ENCODE measurements at places on chromosomes 11 and 22.

GRCh38 chr11:107683807-107684206, 28.0 kb downstream of the SLN start:
- no peak for DNase-seq

DNA sequence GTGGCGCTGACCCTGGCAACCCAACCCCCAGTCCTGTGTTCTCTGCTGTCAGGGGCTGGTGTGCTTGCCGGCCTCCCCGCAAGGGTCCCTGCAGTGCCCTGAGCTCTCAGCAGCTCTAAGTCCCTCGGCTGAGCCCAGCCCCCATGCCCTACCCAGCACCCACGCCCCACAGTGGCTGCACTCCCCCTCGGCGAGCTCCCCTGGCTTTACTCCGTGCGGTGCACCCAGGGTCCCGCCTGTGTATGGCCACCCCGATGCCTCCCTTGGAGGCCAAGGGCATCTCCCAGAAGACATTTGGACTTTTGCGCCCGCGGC, 72.5 kb upstream of the SHISAL1 start:
- DNase-seq, result no peak

DNA sequence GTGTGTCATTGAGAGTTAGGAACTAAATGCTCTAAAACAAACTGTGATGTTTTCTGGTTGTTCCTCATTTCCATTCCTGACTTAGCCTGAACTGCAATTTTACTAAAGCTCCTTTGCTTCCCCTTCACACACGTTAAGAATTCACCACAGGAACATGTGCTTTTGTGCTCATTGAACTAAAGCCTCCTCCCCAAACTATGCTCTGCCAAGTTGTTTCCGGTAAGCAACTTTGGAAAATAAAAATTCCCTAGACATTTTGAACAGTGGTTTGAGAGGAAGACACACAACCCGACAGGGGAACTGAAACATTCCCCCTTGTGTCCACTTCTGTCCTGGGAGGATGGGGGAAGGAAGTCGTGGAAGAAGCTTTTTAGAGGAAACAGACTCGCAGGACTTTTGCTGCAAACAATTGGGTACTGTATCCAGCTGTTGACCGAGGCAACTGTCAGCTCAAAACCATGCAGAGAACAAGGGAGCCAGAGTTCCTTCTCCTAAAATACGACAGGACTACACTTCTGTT, 66.9 kb downstream of the GAB2 start:
- peak; percentile 47 for DNase-seq

DNA sequence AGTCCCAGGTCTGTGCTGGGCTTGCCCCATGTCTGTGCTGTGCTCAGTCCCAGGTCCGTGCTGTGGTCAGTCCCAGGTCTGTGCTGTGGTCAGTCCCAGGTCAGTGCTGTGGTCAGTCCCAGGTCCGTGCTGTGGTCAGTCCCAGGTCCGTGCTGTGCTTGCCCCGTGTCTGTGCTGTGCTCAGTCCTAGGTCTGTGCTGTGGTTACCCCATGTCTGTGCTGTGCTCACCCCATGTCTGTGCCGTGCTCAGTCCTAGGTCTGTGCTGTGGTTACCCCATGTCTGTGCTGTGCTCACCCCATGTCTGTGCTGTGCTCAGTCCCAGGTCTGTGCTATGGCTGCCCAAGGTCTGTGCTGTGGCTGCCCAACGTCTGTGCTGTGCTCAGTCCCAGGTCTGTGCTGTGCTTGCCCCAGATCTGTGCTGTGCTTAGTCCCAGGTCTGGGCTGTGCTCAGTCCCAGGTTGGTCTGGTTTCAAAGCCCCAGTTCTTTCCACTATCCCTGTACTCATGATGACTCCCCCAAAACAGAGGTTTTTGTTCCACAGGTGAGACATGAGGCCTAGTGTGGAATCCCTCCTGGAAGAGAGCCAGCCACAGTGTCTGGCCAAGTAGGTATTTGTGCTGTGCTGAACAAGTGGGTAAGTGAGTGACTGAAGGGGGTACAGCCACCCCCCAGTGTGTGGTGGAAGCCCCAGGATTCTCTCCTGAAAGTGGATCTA, 34.8 kb downstream of the IRAG1 start:
- peak; percentile 84 for DNase-seq

DNA sequence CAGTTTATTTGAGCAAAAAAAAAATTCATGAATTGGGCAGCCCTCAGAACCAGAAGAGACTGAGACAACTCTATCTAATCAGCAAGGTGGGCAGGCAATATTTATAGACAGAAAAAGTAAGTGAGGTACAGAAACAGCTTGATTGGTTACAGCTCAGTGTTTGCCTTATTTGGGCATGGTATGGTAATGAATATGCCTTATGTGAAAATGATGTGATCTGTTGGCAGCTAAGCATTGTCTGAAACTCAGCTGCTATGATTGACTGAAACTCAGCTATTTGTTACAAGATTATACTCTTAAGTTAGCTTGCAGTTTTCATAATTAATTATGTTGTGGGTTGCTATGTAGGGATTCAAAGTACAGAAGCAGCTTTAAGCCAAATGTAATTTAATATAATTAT, 127.6 kb downstream of the CNTN5 start:
- DNase-seq, result no peak

DNA sequence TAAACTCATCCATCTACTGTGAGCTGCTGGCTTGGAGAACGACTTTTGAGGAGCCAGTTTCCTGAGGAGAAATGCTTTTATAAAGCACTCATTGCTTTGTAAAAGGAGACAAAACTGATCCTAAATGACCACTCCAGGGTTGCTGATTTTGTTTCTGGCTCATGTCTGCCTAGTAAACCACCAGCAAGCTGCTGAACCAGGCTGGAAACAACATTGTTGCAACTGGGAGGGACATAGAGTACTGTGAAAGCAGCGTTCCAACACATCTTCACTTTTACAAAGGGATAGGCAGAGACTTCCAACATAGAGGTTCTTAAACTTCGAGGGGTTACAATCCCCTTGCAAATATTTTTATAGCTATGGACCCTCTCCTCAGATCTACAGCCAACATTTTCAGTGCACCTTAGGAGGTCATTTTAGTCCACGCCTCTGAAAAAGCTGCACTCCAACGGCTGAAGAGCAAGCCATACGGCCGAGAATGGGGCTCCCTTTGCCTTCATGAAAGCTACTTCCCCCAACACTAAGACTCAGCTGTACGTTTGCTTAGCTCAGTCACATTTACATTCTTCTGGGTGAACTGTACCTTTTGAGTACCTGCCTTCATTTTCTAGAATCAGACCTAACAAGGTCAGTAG, 54.7 kb downstream of the PANX1 start:
- no peak for DNase-seq

DNA sequence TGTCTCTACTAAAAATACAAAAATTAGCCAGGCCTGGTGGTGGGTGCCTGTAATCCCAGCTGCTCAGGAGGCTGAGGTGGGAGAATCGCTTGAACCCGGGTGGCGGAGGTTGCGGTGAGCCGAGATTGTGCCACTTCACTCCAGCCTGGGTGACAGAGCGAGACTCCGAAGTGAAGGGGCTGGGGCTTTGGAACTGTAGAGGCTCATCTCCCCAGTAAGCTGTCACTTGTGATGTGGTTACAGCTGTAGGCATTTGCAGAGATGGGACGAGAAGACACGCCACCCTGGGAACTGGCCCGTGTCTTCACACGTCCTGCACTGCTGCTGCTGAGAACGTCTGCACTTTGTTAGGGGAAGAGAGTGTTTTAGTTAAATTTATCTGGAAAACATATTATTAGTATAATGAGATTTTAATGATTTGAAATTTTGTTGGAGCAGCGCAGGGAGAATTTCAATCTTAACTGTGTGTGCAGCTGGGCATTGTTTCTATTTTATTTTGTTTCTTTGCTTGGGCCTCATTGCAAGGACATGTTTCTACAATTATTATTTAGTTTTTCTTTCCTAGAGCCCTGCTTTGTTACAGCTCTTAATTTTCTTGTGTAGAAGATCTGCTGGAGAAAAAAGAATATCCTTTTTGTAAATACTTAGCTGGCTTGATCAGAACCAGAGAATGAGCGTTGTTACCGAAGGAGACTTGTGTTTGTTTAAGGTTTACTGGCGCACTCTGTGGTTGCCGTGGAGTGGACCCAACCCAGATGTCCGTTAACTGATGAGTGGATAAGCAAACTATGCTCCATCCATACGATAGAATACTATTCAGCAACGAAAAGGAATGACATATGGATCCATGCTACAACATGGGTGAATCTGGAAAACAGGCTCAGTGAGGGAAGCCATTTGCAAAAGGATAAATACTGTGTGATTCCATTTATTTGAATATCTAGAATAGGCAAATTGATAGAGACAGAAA, 18.4 kb downstream of the PARVB start:
- DNase-seq, result no peak

GRCh38 chr11:112303616-112304015, 43.0 kb upstream of the PLET1 start:
- no peak for DNase-seq

GRCh38 chr11:75063741-75064314, 32.8 kb downstream of the OR2AT4 start:
- DNase-seq, result peak; percentile 59

- DNase-seq, result no peak
Observed at GRCh38 chr11:9656864-9657263, 7.0 kb upstream of the SWAP70 start.

DNA sequence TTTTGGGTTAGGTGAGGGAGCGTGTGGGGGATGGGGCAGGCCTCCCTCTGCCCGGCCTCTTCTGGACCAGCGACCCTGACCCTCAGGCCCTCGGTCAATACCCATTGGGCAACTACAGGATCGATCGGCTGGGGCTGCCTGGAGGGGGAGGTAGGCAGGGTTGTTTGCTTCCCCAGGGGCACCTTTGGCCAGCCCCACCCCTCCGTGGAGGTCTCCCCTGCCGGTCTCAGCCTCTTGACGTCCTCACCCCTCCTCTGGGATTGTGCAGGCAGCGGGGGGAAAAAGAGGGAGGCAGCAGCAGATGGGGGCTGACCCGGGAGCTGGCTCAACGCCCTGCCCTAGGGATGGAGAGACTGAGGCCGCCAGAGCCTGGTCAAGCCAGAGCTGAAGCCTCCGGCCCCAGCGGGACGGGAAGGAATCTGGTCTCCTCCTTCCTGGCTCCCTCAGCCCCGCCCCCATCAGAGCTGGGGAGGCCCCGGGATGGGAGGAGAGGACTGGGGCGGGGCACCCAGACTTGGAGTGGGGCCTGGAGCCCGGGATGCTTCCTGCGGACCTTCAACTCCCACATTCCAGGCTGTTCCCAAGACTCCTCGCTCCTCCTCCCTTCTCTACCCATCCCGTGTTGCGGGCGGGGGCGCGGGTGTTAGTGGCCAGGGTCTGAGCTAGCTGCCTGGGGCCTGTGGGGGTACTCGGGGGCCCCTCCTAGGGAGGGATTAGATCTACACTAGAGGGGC, 14.4 kb upstream of the CDC42EP1 start:
- DNase-seq, result peak; percentile 100

GRCh38 chr11:46679241-46680163, 20.9 kb downstream of the ARHGAP1 start:
- DNase-seq, result no peak

- DNase-seq, result no peak
Observed at GRCh38 chr11:115581871-115582639, 77.8 kb upstream of the CADM1 start.

DNA sequence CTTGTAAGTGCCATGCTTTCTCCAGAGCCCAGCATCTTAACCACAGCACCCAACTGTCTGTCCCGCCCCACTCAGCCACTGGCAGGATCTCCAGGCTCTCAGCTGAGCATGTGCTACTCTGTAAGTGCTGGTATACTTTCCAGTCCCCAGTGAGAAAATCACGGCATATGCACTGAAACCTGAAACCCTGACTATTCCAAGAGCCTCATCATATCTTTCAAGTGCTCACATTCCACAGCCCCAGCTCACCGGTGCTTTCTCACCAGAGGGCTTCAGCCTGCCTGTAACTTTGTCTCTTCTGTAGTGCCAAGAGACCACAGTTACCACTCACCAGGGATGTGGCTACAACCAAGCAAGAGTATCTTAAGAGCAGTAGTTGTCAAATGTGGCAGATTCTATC, 24.4 kb upstream of the PAMR1 start:
- DNase-seq, result peak; percentile 98

DNA sequence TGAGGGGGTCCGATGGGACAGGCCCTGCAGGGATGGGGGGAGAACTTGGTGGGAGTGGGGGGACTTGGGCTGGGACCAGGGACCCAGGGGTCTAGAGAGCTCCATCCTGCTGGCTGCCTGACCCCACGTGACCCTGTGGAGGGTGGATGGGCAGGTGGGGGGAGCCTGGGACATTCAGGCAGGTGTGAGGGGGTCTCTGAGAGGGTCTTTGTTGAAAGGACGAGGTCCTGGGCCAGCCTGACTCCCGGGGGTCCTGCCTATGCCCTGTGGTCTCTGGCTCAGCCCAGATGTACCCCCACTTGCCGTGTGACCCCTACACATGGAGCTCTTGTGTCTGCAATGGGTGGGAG, 7.5 kb downstream of the LRRC56 start:
- DNase-seq, result no peak

- DNase-seq, result no peak
Observed at GRCh38 chr11:125140233-125140632, 24.3 kb upstream of the PKNOX2 start.

DNA sequence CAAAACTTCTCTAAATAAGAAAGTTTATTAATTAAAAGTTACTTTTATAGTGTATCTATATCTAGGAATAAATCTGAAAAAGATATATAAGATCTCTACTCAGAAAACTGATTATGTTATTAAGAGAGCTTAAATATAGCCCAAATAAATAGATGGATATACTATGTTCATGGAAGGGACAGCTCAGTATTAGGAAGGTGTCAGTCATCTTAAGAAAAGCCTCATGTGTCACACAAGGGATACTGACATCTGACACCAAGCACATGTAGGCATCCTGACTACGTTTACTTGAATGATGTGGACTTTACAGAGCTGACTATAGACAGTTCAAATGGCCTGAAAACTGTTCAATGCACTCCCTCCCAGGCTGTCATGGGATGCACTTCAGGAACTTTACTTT, 19.3 kb downstream of the PPARA start:
- no peak for DNase-seq

- DNase-seq, result no peak
Observed at GRCh38 chr11:20311444-20311843, 52.1 kb upstream of the HTATIP2 start.

GRCh38 chr11:128213461-128213860, 373.9 kb downstream of the ETS1 start:
- DNase-seq, result no peak

DNA sequence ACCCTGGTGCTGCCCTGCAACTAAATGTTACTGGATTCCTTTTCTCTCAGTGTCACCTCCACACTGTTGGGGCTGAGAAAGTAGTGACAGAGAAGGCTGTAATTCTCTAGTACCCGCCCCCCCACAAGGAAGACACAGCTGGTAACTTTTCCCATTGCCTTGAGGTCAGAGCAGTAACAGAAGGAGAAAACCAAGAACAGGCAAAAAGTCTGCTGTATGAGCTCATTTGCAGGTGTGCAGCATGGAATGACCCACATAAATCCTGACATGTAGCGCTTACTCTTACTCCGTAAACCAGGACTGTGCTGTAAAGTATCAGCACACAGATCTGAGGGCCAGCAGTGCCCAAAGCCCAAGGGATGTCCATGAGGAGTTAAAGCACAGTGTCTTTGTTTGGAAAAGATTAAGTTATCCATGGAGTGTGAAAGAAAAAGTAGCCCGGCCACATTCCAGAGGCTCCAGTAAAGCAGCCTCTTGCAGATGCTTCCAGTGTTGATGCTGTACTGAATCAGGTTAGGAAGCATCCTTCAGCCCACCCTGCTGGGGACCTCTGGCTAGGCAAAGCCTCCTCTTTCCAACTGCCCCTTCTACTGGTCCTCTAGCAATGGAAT, 120.7 kb downstream of the PLEKHA7 start:
- DNase-seq, result no peak
